ENCODE measurements at places on chromosomes 13 and 19.

DNA sequence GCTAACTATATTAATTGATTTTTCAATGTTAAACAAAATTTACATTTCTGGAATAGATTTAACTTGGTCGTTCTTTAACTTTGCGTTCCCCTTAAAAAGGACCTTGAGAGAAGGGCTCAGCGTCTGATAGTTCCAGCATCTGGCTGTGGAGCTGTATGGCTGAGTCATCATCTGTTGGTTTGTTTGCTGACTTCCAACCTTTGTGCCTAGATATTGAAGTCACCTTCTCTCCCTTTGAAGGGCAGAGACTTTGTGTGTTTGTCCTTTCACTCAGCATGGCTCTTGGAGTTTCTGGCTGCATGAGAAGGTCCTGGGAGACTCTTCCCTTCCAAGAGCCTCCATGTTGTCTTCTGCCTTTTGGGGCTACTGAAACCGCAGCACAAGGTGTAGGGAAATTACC, 16.6 kb upstream of the IRS2 start:
- DNase-seq = no peak

GRCh38 chr13:109095126-109095525, 465.7 kb downstream of the MYO16 start:
- no peak for DNase-seq

DNA sequence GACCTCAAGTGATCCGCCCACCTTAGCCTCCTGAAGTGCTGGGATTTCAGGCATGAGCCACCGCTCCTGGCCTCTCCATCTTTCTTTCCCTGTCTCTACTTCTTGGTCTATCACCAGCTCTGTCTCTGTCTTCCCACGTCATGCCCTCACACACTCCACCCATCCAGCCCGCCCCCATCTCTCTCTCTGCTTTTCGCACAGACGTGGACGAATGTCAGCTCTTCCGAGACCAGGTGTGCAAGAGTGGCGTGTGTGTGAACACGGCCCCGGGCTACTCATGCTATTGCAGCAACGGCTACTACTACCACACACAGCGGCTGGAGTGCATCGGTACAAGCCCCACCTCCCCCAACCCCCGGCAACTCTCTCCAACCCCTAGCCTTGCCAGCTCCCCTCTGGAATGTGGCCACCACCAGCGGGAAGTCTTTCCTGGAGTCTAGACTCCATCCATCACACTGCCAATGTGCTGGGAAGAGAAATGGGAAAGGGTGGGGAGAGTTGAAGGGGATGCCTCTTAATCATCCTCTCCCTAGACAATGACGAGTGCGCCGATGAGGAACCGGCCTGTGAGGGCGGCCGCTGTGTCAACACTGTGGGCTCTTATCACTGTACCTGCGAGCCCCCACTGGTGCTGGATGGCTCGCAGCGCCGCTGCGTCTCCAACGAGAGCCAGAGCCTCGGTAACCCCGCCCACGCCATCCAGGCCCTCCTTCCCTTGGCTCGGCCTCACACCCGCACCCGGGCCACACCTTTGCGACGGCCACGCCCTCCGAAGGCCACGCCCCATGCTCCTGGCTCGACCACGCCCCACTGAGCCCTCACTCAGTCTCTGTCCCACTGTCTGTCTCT, 22.5 kb downstream of the LTBP4 start:
- DNase-seq = peak; percentile 100

DNA sequence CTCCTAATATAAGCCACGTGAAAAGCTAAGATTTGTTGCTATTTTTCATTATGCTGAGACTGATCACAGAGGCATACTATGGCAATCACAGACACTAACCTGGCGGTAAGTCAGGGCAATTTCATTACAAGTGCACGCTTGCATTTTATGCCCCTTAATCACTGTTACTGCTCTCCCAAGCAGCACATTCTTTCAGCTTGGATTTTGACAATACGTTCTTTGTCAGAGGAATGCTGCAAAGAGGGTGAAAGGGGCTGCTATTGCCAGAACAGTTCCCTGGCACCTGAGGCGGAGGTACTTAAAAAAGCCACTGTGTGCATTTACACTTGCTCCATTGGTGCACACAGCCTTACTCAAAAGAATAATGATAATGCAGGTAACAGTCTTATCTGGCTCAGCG, 346.6 kb downstream of the RFC3 start:
- no peak for DNase-seq

- no peak for DNase-seq
Measured at GRCh38 chr13:28089065-28089464, 11.3 kb downstream of the FLT3 start.
